ENCODE measurements at places on chromosomes 2 and 18.

DNA sequence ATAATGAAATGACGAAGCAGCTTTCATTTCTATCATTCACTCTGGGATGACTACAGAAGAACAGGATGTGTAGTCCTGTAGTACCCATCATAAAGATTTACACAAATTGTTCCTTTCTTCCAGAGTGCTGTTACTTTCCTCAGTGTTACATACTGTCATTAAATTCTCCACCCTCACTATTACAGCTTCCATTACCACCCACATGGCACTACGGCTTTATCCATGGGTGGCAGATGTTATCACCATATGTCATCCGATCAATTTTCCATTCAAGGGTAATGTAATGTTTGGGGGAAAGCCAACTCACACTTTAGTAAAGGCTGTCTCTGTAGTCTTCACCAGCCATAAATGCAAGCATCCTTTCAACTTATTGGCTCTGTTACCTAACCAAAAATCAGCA is 7.1 kb upstream of the CSRNP3 start:
- DNase-seq, result no peak

DNA sequence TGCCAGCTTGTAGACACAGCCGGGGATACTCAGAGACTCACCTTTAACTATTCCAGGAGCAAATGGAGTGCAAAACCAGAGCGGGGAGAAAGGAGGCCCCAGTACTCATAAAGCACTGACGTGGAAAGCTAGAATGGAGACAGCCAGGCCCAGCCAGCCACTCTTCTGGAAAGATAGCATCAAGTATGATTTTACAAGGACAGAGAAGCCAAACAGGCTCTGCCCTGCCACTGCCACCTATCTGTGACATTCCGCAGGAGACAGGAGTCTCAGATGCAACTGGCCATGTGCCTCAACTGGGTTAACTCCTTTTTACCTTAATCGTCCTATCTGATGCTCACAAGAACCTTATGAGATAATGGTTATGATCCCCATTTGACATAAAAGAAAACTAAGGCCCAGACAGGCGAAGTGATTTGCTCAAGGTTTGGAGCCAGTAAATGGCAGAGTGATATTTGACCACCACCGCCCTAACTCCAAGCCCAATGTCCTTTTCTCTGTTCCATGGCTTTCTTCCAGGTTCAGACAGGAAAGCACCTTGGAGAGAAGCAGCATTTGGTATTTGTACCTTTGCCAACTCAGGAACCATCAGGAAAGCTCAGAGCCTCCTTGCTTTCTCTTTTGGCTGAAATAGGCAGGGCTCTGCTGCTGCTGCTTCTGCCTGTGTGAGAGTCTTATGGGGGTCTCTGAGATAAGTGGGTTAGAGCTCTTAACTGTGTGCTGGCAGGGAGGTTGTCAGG is 15.6 kb downstream of the KIF3C start:
- DNase-seq, result no peak

- DNase-seq, result no peak
Observed at GRCh38 chr18:56702946-56703345, 51.8 kb downstream of the WDR7 start.

DNA sequence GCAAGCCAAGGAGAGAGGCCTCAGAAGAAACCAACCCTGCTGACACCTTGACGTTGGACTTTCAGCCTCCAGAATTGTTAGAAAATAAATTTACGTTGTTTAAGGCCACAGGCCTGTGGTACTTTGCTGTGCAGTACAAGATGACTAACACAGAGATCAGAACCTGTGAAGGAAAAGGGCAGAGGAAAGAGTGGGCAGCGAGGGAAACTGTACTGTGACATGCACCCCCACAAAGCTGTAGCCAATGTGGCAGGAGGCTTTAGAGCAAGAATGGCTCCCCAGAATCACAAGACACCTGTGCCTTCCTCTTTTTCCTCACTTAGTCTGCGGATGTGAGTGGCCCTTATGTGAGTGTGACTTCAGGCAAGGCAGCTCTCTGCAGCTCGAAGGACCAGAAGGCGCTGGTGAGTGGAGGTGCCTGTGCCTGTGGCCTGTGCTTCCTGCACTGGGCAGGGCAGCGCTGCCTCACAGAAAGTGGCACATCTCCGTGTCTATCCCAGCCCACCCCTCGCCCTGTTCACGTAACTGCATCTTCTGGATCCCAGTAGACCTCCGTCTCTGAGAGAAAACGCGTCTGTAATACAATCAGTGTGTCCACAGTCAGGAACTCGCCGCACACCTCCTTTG is 89.5 kb downstream of the MRPS9 start:
- DNase-seq, result no peak

DNA sequence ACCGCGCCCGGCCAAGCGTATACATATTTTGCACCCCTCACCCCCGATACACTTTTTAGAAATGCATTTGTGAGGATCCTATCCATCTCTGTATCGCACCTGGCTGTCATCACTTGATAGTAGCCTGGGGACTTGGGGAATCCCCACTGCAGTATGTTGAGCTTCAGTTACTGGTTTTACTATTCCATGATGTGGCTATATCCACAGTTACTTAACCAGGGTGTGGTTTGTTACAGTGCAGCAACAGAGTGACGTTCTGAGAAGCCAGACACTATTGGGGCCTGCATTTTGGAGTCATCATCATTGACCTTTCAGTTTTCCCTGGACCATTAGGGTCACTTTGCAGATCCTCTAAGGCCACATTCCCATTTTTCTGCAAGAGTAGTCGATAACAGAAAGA is 212.7 kb downstream of the AGAP1 start:
- DNase-seq, result no peak

GRCh38 chr2:15675456-15676195 is 84.0 kb downstream of the DDX1 start:
- DNase-seq, result no peak

DNA sequence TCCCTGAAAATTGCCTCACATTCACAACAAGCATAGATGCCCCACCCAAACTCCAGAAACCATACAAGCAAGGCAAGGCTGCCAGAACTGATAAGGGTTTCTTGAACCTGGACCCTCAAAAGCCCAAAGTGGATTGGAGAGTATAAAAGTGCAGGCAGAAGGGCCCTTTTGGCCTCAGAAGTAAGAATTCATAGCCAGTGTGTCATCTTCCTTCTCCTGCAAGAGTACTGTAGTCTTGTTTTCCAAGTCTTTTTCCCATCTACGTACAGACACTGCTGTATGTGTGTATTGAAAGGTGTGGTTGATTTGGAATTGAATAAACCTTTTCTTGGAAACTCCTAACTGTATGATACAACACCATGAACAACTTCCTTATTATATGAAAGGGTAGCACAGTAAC is 46.8 kb downstream of the ZC3H15 start:
- DNase-seq, result no peak

- peak; percentile 20 for DNase-seq
Observed at GRCh38 chr2:95073856-95074662, 47.5 kb downstream of the MRPS5 start.

- peak; percentile 30 for DNase-seq
Observed at GRCh38 chr2:108923019-108923700, 65.9 kb downstream of the EDAR start.

DNA sequence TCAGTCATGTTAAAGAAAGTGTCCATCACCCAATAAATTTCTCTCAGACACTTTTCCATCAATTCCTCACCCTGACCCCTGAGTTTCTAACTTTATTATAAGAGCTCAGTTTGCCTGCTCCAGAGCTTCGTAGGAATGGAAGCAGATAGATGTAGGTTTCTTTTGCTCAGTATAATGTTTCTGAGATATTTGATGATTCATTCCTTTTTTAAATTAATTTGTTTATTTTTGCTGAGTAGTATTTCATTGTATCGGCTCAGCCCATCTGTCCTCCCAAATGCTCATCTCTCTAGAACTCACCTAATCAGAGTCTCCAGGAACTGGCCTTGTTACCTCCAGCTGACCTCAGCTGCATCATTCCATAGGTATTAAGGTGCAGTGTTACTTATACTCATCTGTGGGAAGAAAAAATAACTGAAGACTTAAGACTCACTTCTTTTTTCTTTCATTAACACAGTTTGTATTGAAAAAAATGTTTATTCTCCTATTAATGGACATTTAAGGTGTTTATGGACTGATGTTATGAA is 11.9 kb upstream of the BCL2L11 start:
- DNase-seq, result no peak

- DNase-seq, result no peak
Observed at GRCh38 chr2:224173933-224174332, 134.8 kb upstream of the SERPINE2 start.

- peak; percentile 49 for DNase-seq
Observed at GRCh38 chr2:238586931-238587775, 160.4 kb downstream of the ASB1 start.

GRCh38 chr2:124241-124880 is 78.1 kb upstream of the FAM110C start:
- DNase-seq, result no peak

DNA sequence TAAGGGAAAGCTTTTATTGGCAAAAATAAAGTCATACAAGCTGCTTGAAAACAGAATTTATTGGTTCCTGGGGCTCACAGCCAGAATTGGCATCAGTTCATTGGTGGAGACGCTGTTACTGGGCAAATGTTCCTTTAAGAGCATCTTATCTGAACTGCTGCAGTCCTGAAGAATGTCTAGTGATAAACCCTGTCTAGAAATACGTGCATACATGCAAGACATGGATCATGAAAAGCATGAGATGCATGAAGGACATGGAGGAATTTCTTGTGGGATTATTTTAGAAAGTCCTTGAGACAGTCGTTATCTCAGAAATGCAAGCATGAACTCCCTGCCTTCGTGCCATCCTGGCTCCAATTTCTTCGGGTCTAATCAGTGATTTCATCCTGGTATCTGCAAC is 32.5 kb upstream of the FHOD3 start:
- DNase-seq, result no peak

DNA sequence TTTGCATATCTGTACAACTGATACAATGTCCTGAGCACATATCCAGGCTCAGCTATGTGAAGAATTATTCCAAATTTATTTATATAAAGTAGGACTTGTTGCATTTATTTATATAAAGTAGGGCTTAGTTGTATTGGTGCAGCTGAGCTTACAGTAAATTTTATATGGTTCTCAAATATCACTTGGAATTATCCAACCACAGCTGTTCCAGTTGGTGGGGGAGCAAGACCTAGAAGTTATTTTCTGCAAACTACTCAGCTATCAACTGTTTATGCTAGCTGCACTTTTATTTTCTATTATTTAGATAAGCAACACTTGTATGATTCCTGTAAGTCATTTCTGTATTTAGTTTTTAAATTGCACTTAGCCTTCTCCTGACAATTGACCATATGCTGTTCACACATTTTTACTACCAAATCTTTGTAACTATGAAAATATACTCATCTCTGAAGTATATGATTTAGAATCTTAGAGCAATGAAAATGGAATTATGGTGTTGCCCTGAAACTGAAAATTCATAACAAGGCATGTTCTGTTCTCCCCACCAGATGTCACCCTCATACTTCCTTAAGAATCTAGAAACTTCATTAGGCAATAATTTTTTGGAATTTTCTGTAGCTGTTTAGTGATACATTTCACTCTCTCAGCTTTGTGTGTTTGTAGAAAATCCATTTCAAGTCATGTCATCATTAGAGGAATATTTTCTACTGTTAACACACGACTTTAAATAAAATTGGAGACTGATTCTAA is 157.0 kb upstream of the CBLN2 start:
- no peak for DNase-seq

DNA sequence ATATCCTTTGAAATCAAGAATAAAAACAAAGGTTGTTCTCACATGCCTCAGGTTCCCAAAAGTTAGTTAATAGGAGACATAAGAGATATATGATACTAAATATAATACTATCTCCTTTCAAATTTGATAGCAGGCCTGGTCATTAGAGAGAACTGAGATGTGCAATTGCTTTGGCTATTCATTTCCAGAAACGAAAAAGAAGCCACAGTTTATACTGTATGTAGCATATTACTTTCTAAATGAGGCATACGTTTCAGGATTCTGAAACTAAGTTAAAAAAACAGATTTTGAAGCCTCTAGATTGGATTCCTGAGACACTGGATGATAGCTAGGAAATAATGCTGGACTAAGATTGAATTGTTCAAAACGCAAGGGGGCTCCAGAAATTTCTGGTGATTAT is 7.1 kb downstream of the PPP1R1C start:
- DNase-seq, result no peak

DNA sequence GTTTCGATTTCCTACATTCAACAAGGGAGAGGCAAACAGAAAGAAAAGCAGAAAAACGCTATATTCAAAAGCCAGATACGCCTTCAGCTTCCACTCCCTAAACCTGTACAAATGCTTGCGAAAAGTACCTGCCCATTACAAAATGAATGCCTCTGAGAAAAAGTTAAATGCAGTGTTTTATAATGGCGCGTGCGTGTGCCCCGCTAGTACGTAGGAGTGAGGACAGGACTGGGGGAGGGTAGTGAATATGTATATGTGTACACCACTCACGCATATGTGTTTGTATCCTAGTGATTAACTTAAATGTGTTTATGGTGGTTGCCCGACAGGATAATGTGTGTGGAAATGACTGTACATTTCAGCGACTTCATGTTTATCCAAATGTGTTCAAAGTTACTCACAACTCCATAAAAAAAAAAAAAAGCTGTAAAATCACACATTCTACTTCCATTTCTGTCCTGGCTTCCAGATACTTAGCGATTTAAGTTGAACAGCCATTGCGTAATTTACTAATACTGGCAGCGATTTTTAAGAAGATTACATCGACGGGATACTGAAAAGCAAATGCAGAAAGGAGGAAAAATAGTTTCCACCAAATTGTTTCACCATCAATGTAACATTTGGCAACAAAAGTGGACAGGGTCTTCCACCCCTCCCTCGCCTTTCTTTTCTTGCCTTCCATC is 1.3 kb downstream of the NEUROD1 start:
- DNase-seq, result no peak

DNA sequence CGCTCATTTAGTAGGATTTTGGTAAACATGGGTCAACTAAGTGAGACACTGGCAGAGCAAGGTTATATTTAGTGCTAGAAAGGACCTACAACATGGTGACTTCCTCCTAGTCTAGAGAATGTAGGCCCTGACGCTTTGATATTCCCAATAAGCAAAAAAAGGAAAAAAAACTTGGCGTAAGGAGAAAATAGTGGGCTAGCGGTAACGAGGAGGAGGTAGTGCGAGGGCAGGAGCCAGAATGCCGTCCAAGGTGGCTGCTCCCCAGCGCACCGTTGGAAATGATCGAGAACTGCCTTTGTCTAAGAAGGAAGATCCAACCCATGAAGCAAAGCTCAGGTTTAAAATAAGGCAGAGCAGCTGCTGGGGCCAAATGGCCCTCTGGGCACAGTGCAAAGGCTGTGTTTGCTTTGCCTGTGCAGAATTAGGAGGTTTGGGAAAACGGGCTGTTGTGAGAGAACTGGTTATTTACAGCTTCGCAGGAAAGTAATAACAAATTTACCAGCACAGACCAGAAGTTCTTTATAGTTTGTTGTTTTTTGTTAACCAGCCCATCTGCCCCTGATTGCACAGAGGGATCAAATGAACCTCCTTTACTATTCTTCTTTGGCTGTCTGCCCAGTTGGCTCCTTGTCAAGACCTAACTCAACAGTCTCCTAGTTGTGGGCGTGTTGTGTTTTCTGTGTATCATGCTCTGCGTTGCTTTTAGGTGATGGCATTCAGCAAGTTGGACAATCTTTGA is 86.6 kb downstream of the ITGB1BP1 start:
- DNase-seq, result no peak

DNA sequence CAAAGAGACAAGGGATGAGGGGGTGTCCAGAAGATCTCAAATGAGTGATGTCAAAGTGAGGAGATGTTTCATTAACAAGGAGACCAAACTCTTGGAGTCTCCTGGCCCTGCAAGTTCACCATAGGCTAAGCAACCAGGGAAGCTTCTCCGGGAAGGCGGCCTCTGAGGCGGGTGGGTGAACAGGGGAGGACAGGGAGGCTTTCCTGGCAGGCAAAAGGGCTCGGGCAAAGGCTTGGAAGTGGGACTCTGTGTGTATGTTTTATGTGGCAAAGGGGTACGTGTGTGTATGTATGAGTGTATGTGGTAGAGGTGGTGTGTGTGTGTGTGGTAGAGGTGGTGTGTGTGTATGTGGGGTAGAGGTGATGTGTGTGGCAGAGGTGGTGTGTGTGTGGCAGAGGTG is 163.9 kb downstream of the DYSF start:
- no peak for DNase-seq
